ENCODE measurements at places on chromosomes 2 and 18.

DNA sequence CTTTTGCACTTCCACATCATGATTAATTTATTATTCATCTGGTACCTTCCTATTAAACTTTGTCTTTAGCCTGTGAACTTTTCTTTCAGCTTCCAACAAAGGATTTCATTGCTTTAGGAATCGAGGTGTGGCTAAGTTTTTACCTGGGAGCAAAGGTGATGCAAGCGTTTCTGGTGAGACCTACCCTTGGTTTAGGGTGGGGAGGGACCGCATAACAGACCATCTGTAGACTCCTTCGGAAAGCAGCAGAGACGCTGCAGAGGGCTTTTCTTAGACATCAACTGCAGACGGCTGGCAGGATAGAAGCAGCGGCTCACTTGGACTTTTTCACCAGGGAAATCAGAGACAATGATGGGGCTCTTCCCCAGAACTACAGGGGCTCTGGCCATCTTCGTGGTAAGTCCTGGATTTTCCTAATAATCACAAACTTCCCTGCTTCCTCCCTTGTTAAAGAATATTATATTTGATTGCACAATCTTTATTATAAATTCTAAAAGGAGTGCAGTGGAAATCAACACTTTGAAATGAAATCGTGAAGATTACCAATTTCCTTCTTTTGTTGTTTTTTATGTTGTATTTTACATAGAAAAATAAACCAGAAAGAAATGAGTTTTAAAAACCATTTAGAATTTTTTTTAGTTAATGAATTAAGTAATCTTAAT is at the start of gene DSG3:
Gene DSG3 (plus strand): TSS at position 212 of the 662 bp plus-strand sequence. CDS start 137 bp downstream, at position 349.
- DNase-seq: no peak

DNA sequence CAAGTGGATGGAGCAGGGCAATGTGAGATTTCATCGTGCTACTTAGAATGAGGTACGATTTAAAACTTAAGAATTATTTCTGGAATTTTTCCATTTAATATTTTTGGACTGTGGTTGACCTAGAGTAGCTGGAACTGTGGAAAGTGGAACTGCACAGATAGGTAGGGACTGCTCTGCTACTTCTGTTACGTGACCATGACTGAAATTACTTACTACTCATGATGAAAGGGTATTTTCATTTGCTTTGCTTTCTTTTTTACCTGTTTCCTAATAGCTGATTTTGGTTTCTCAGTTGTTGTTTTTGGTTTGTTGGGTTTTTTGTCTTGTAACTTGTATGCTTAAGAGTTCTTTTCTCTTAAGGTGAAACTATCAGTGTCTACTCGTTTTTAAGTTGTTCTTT is 11.4 kb downstream of the UBE2E3 start:
- no peak for DNase-seq

GRCh38 chr2:47699533-47700215 is 83.3 kb upstream of the MSH6 start:
- no peak for DNase-seq

DNA sequence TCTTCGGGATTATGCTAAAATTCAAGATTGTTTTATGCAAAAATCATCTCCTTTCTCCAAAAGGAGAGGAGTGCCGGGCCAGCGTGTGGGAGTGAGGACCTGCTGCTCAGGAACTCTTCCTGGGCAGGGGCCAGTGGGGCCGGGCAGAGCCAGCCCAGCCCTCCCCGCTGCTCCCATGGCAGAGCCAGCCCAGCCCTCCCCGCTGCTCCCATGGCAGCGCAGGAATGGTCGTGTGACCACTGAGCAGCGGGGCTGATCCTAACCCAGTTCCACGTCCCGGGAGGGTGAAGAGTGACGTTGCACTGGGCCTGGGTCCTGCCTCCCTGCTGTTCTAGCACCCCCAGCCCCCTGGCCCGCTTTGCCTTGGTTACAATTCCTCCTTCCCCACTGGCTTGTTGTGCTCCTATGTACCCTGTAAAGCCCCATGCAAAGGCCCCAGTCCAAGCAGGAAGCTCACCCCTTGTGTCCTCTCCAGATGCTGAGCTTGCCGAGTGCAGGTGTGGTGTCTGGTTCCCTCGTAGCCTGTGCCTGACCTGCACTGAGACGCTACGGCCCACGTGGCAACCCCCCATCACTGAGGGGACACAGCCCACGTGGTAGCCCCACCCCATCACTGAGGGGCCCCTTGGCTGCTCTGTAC is 11.4 kb upstream of the NEU4 start:
- DNase-seq: no peak

DNA sequence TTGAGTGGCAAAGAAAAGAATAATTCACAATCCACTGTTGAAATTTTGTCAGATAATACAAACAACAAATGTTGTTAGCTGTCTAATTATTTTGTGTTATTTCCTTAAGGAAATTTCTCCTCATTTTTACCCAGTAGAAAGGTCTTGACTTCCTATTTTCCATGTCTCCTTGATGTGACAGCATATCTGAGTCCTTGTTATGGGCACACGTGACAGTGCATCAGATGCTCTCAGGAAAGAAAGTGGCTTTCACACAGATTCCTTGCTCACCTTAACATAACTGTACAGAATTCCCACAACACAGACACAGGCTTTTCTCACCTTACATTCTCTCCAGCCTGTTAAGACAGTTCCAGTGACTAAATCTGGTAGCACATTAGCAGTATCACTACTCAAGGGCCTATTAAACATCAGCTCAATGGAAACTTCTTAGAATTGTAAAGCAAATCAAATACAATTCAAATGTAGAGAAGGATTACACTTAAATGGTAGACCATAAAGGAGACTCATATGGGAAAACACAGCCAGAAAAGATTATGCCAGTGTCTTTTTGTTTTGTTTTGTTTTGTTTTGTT is 30.2 kb upstream of the GPR55 start:
- DNase-seq: no peak
